Stimulated activated CD4-positive, alpha-beta T cell treated with anti-CD3 and anti-CD28 coated beads, Interleukin-4, amount 100 ng/mL, for 4 hours (primary cell): ENCODE measurements at places on chromosomes 11 and 22.

- no peak for DNase-seq
Observed at GRCh38 chr11:78427615-78428265, 10.1 kb upstream of the GAB2 start.

DNA sequence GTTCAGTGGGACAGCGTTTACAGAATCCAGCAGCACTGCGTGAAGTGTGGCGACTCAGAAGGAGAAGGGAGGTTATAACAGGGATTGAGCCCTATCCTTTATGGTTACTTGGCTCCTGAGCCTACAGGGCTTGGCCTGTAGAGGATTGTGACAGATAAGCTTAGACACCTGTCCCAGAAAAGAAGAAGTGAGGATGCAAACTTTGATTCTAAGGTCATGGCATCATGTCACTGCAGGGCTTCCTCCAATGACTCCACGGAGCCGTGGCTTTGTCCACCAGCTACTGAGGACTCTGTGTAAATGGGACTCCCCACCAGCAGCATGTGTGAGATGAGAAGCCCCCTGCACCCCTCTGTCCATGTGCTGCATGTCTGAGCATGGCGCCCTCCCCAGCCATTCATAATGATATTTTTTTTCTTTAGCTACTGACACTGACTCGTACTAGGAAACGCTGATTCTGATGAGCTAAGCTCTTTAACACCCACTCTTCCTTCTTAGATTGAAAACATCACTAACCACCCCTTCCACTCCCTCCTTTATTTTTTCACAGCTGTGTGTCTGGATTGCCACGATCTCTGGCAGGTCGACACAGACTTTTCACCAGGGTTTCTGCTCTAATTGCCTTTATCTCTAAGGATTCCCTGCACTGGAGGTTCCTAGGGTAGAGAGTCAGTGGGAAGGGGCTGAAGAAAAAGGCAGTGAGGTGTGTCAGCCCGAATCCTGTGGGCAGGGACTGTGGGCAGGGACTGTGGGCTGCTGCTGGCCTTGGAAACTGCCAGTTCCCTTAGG is 65.5 kb upstream of the TTC12 start:
- no peak for DNase-seq

DNA sequence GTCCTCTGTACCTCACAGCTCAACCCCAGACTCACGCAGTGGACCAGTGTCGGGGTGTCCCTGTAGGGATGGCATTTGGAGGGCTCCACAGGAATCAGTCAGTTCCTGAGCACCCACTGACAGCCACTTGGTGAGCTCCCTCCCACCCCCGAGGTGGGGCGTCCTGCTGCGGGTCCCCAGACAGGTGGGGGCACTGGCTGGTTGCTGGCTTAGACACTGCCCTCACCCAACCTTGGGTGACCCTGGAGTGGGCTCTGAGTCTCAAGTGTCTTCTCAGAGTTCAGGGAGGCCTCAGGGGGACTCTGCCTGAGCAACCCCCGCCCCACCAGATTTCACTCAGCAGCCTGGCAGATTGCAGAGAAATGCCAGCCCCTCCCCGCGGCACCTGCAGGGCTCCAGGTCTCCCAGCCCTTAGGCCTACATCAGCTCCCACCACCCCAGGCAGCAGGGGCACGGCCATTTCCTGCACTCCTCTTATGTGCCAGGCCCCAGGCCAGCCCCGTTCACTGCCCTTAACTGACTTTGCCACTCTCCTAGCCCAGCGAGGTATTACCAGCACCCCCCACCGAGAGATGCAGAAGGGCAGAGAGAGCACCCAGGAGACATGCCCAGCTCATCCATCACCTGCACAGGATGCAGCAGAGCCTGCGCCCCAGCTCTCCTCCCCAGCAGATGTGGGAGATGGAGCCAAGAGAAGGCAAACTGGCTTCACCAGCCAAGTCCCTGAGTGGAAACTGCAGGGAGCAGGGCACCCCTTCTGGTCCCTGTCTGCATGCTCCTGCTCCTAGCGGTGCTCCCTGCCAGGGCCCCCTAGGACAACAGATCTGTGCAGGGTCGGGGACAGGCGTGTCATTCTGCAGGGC is 2.4 kb downstream of the PRR5 start:
- DNase-seq = no peak

- DNase-seq = no peak
Observed at GRCh38 chr11:70853068-70853769, 399.2 kb downstream of the SHANK2 start.

DNA sequence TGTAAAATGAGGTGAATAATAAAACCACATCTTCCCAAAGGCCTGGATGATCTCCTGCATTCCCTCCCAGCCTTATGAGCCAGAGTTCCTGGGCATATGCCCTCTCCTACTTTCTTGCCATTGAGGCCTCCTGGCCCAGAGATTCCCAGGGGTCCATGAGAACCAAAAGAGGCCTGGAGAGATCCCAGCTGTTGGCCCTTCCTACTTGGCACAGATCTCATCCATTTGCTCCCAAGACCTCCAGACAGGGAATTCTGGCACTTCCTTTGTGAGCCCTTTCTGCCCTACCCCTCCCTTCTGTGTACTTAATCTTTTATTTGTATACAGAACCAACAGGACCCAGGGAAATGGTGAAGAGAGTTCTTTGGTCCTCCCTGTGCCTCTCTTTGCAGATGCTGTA is 21.4 kb downstream of the POU2F3 start:
- DNase-seq = no peak

DNA sequence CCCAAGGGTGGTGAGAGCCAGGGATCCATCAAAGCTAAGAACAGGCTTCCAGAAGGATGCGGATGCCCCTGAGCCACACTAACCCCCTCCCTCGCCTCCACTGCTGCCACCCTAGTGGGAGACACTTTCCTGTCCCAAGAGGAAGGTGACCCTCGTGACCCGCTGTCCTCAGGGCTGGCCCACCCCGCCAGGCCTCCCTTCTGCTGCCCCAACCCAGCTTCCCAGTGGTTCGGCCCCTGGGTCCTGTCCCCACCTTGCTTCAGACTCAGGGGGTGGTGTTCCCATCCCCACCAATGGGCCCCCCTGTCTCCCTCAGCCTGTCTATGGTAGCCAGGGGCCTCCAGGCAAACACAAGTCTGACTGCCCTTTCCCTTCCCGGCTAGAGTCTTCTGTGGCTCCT is 6.5 kb upstream of the PICK1 start:
- no peak for DNase-seq

DNA sequence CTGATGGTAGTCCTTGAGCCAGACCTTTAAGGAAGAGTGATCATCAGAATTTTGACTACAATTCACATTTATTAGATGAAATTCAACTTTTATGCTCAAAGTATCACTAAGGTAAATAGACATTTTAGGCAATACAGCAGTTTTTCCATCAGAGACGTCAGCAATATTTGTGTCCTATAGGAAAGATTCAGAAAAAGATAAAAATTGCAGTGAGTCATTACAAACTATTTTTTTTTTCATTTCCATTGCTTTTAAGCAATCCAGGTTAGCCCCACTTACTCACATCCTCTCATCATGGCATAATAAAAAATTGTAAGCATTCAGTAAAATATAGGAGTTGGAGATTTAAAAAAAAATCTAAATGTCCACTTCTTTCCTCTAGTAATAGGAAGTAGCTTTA is 46.9 kb downstream of the MSANTD4 start:
- no peak for DNase-seq

GRCh38 chr22:47565607-47566006 is 803.2 kb downstream of the TBC1D22A start:
- DNase-seq = no peak

DNA sequence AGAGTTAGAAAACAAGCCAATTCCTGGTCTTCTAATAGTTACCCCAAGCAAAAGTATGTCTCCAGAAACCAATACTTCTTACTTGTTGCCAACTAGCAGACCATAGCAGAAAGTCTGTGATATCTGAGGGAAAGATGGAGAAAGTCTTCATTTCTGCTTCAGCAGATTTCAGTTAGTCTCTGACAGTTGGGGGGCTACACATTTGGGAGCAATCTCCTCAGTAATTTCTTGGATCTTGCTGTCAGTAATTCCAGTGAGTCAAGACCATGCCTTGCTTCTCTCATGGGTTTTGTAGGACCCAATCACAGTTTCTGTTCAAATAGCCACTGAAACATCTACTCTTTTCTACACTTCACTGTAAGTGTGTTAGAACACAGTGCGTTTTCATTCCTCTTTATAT is 118.8 kb downstream of the ATXN10 start:
- DNase-seq = no peak

- no peak for DNase-seq
Observed at GRCh38 chr11:83044958-83045712, 26.6 kb downstream of the RAB30 start.

DNA sequence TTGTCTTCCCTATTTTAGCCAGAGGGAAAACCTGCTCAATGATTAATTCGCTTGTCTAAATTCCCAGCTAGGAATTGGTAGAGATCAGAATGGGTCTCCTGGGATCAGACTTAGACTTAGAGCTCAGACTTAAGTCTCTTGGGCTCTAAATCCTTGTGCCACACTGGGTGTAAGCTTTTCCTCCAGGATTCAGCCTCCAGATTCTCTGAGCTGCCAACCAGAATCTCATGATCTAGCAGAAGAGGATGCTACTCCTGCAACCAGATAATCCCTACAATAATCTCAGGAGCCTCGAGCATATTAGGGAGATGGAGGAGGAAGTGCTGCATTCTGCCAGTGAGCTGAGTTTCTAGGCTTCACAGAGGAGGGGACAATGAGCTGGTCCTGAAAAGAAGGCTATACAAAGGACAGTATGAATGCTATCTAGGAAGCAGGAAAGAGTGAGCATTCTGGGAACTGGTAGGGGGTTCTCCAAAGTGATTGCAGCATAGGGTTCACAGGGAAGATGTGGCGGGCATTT is 211.6 kb upstream of the SESN3 start:
- DNase-seq = no peak

DNA sequence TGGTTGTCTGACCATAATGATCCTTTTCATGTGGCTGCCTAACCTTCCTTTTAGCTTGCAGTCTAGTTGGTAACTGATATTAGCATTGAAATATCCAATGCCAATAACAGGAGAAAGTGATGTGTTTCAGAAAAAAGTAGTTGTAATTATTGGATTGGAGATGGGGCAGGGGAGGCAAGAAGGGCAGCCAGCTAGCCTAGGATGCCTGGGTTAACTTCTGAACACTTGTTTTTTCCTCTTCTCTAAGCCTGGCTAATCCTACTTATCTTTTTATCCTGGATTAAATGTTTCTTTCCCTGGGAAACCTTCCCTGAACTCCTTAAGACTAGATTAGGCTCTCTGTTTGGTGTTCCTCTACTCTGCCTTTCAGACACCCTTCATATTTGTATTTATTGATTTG is 380.2 kb downstream of the TMEM135 start:
- DNase-seq = no peak

DNA sequence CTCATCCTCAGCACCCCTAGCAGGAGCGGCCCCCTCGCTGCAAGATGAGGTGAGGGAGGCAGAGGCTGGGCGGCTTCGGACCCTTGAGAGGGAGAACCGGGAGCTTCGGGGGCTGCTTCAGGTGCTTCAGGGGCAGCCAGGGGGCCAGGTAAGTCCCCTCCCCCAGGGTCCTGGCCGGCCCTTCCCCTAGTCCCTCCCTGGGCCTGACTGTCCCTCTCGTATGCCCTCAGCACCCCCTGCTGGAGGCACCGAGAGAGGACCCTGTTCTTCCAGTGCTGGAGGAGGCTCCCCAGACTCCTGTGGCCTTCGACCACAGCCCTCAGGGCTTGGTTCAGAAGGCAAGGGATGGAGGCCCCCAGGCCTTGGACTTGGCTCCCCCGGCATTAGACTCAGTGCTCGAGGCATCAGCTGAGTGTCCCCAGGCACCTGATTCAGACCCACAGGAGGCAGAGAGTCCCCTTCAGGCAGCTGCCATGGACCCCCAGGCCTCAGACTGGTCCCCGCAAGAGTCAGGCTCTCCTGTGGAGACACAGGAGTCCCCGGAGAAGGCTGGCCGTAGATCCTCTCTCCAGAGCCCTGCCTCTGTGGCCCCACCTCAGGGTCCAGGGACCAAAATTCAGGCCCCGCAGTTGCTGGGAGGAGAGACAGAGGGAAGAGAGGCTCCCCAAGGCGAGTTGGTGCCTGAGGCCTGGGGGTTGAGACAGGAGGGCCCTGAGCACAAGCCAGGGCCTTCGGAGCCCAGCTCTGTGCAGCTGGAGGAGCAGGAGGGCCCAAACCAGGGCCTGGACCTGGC is 4.0 kb downstream of the CCDC88B start:
- no peak for DNase-seq

DNA sequence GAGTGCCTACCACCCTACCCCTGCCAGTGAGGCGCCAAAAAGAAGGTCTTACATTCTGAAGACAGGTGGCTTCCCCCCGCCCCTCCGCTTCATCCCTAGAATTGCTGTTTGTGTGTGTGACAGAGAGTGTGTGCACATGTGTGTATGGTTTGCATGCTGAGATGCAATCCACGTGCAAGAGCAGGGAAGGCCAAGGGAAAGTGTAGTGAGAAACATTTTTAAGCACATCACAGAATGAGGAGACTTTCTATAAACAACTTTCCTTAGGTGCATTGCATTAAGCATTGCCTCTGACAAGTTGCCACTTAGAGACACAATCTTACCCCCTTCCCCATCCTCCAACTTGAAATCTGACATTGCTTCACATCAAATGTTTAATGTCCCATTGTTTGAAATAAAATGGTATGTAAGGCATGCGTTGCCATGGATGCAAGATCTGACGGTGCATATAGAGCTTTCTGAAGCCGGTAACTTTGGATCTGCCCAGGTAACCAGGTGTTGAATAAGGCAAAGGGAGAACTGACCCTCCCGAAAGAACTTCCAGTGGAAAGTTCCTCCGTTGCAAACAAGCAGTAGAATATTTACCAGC is 21.4 kb downstream of the FJX1 start:
- no peak for DNase-seq

- no peak for DNase-seq
Observed at GRCh38 chr11:68312117-68312779, at the start of gene LRP5. Gene LRP5, plus strand, starts transcription at chr11:68312591. Its CDS starts 124 bp downstream, at chr11:68312715.

DNA sequence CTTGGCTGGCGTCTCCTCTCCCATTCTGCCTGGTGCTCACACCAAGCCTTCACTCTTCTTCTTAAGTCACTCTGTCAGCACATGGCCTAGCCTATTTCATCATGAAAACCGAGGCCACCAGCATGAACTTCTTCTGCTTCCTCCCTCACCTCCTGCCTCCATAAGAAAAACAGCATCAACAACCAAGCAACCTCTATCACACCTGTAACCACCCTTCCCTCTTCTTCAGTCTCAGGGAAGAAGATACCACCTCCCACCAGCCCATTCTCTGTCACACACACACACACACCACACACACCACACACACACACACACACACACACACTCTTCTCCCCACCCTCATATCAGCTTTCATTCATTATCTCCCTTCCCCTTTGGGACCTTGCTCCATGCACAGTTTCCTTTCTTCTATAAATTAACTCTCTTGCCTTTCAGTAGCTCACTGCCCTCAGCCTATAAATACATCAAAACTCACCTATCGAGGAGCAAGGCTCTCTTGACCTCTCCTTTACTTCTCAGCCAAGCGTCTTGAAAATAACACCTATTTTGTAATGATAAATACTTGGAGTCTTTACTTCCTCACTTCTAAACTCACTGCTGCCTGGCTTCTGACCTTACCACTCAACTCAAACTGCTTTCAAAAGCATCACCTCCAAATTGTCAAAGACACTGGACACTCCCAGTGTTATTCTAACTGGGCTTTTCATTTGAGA is 36.6 kb downstream of the SC5D start:
- DNase-seq = peak; percentile 1

DNA sequence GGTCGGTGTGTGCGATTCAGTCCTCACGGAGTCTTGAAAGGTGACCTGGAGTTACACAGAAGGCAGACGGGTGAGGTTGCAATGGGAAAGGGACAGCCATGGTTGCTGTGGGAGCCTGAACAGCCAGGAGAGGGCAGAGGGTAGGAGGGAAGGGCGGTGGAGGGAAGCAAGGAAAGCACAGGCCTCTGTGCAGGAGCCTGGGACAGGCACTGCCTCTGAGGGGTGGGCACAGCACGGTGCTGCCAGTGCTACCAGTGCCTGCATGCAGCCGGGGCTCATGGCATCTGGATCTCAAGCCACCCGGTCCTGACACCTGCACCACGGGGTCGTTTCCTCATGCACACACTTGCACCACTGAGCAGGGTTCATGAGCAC is 401.0 kb downstream of the TBC1D22A start:
- DNase-seq = no peak
